Esophagus mucosa (tissue), 1 donor: ENCODE measurements at places on chromosomes 11 and 22. TPM values are rescaled to one million over a fixed set of nuclear protein-coding genes. Genes with fewer than 3 reads are reported as not detected.

Gene POU2AF1
- 2.6 TPM for total RNA-seq

Gene VPREB3
- 0.84 TPM for total RNA-seq

Gene MUC5B
- total RNA-seq = 16.0 TPM

Gene PNPLA3
- total RNA-seq = 1.3 TPM
